ENCODE measurements at places on chromosomes 1 and 21. TPM values are rescaled to one million over a fixed set of nuclear protein-coding genes. Genes with fewer than 3 reads are reported as not detected.

DNA sequence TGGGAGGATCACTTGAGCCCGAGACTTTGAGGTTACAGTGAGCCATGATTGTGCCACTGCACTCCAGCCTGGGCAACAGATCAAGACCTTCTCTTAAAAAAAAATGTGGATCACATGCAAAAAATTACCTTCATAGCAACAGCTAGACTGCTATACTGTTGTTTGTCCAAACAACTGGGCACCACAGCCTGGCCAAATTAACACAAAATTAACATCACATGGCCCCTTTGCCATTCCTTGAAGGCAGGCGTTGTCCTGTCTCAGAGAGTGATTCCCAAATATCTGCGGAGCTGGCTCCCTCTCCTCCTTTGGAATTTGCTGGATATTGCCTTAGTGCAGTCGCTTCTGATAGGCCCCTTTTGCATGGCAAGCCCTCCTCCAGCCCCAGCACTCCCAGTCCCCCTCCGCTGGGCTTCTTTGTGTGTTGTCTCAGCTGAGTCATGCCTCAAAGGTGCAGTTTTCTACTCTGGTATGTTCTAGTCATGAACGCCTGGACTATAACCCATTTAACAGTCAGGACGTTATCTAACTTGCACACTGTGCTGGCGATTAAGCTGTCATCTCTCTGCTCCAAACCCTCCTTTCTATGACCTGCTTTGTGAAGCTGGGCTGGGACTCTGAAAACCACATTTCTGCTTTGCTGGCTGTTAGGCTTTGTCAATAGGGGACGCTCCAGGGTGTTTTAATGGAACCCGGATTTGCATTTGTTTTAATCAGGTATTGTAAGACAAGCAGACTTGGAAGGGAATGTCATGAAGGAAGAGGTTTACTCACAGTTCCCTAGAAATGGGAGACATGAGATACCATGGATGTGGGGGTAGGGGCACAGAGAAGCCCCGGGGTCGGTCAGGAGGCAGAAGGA lies 20.1 kb upstream of the HPCAL4 start:
- peaks cover 50% of the 10 kb centered on the region for H3K27me3 ChIP-seq

DNA sequence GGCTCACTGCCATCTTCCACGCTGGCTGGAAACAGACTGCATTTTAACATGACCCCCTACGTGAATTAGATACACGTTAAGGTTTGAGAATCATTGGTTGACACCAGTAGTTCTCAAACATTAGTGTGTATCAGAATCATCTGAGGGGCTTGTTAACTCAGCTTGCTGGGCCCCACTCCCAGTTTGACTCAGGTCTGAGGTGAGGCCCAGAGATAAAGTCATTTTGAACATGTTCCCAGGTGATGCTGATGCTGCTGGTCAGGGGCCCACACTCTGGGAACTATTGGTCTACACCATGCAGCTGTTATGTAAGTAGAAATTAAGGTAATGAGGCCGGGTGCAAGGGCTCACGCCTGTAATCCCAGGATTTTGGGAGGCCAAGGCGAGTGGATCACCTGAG lies 1.3 kb downstream of the LSM10 start:
- peaks cover 10% of the 10 kb centered on the region for H3K4me1 ChIP-seq
- H3K36me3 ChIP-seq = peaks cover 3% of the 10 kb centered on the region
- peak overlapping the region; percentile 80 for H3K27ac ChIP-seq
- no peaks in the 10 kb centered on the region for H3K27me3 ChIP-seq

Gene OR2L2
- polyA plus RNA-seq = not detected

- H3K4me3 ChIP-seq = peak overlapping the region; percentile 85
- peaks cover 23% of the 10 kb centered on the region for H3K4me1 ChIP-seq
- DNase-seq = peak; percentile 98
- H3K36me3 ChIP-seq = peaks cover 14% of the 10 kb centered on the region
These were observed 517 bp upstream of the H3-3A start for GRCh38 chr1:226061841-226062557.

- H3K36me3 ChIP-seq = no peaks in the 10 kb centered on the region
- peaks cover 22% of the 10 kb centered on the region for H3K27me3 ChIP-seq
- no peak for DNase-seq
- H3K4me1 ChIP-seq = no peaks in the 10 kb centered on the region
- no peak overlapping the region for H3K27ac ChIP-seq
These were observed 20.3 kb upstream of the PM20D1 start for GRCh38 chr1:205870236-205870635.

DNA sequence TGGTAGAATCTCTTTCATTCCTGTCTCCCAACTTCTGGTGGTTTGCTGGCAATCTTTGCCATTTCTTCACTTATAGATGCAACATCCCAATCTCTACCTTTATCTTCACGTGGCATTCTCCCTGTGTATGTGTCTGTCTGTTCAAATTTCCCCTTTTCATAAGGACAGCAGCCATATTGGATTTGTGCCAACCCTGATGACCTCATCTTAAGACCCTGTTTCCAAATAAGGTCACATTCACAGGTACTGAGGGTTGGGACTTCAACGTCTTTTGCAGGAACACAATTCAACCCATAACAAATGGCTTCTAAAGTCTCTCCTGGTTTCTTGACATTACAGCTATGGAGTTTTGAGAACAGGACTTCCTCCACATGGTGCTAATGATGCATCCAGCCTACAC lies 84.5 kb upstream of the OLIG2 start:
- no peaks in the 10 kb centered on the region for H3K36me3 ChIP-seq
- DNase-seq = no peak
- H3K4me1 ChIP-seq = no peaks in the 10 kb centered on the region
- H3K4me3 ChIP-seq = no peak overlapping the region

Gene PPIAL4G
- polyA plus RNA-seq = not detected

GRCh38 chr21:46459024-46459355 lies 299 bp downstream of the DIP2A start:
- peaks cover 34% of the 10 kb centered on the region for H3K4me1 ChIP-seq
- no peaks in the 10 kb centered on the region for H3K36me3 ChIP-seq
- peak overlapping the region; percentile 30 for H3K27ac ChIP-seq
- H3K27me3 ChIP-seq = no peaks in the 10 kb centered on the region

Gene FUBP1
- polyA plus RNA-seq = 52.2 TPM

Gene PTGFR
- polyA plus RNA-seq = 7.8 TPM

DNA sequence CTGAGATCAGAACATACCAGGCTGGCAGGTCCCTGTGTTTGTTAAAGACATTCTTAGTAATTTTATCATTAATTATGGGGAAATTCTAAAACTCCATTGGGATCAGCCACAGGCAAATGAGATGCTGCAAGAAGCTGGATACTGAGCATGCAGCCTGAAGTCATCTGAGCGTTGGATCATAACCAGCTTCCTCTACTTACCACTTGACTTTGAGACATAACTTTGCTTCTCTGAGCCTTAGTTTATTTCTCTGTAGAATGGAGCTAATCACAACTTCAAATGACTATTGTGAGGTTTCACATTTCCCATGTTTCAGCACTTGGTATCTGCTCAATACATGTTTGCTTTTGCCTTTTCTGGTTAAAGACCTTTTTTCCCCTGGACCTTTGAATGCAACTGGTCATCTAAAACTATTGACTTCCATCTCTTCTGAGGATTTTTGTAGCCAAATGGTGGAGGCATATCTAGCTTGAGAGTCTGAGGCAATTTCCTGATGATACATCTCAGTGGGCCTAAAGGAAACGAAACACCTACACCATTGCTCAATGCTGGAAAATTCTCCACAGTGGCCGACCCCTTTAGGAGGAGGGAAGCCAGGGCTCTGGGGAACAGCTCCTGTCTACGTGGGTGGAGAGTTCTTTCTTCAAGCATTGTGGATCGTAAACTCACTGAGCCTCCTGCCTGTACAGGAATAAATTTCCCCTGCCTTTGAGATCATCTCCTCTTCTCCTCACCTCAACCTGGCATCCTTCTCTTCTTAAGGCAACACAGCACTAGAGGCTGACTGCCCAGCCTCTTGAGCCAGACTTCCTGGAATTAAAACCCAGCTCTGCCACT lies 109.1 kb upstream of the HOOK1 start:
- no peaks in the 10 kb centered on the region for H3K27me3 ChIP-seq
- no peak overlapping the region for H3K4me3 ChIP-seq
- peak overlapping the region; percentile 77 for H3K27ac ChIP-seq
- H3K36me3 ChIP-seq = no peaks in the 10 kb centered on the region

DNA sequence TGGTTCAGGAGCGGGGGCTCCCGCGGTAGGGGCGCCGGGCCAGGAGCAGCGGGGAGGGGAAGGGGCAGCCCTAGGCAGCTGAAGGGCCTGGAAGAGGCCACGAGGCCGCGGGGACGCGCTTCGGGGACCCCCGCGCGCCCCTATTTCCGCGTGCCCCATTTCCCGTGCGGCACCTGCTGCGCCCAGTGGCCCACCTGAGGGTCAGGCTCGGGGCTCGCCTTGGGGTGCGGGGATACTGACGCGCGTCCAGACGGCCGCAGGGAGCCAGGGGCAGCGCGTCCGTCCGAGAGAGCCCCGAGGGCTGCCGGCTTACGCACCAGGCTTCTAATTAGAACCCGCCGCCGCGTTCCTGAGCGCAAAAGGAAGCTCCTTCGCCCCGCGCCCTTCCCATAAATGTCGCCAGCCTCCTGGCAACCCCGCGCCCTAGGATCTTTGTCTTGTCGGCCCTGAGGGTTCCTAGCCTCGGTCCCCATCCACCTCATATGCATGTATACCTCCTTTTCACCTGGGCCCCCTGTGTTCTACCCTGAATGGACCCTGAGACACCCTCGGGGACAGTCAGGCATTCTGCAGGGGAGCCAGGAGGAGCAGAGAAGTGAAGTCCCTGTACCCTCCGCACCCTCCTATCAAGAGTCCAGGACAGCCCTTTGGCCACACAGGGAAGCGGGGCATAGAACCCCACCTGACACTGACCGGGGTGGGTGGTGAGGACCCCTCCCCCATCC lies 1.8 kb downstream of the WNT3A start:
- H3K4me1 ChIP-seq = no peaks in the 10 kb centered on the region
- H3K36me3 ChIP-seq = no peaks in the 10 kb centered on the region
- H3K27me3 ChIP-seq = peaks cover 68% of the 10 kb centered on the region
- no peak for DNase-seq
- no peak overlapping the region for H3K4me3 ChIP-seq

- H3K36me3 ChIP-seq = no peaks in the 10 kb centered on the region
- DNase-seq = no peak
- H3K27ac ChIP-seq = no peak overlapping the region
- H3K4me1 ChIP-seq = 0 out of 2 replicates have a peak, but pooled peaks cover 3% of the 10 kb centered on the region
These were observed 299.6 kb downstream of the LMX1A start for GRCh38 chr1:165056914-165057313.

DNA sequence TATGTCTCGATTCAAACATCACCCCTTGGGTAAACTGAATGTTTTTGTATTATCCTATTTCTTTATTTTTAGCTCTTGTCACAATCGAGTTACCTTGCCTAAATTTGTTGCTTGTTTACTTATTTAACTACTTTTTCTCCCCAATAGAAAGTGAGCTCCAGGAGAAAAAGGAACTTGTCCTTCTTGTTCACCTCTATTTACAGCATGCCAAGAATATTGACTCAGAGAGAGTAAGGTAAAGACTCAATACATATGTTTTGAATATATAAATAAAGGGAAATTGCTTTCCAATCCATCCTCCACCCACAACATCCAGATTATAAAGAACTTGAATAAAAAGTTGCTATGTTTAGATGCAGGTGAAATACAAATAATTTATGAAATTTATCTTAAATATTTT lies 107.3 kb upstream of the PDC start:
- DNase-seq = no peak
- peaks cover 27% of the 10 kb centered on the region for H3K4me1 ChIP-seq
- H3K27ac ChIP-seq = no peak overlapping the region
- no peaks in the 10 kb centered on the region for H3K36me3 ChIP-seq
- no peaks in the 10 kb centered on the region for H3K27me3 ChIP-seq

Gene AGT
- polyA plus RNA-seq = 0.16 TPM

Measured in GM23248 (cell line).